ENCODE measurements at places on chromosomes 16 and 17.
A peak's percentile ranks its signal among the peaks of the same experiment; 100 is the strongest.

DNA sequence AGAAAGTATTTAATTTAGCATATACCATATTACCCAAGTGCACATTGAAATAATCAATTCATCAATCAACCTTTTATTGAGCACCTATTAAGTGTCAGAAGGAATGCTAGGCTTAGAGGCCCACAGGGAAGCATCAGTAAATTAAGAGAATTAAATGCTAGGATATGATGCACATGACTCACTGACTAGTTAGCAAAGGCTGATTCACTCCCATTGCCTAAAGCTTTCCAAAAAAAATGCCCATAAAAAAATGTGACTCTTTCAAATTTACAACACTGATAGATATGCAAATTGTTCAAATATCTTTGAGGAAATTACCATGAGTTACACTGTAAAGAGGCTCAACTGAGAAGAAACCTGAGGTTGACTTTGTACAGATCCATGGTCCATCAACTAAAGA lies 883.3 kb downstream of the CDH11 start:
- DNase-seq = no peak

DNA sequence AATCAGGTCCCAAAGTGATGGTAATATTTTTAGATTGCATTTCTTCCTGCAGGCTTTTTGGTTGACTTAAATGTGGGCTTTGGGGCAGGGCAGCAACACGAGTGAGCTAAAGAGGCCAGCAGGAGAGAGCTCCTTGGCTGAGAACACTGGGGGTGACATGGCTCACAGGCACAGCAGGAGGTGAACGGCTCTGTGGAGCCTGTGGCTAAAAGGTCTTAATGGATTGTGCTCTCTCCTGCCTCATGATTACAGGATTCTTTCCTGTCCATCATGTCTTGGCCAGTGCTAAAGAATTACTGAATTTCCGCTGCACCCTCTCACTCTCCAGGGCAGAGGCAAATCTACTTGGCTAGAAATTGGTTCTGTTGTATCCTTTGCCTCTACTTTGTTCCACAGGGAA lies 366.6 kb downstream of the HS3ST4 start:
- no peak for DNase-seq

DNA sequence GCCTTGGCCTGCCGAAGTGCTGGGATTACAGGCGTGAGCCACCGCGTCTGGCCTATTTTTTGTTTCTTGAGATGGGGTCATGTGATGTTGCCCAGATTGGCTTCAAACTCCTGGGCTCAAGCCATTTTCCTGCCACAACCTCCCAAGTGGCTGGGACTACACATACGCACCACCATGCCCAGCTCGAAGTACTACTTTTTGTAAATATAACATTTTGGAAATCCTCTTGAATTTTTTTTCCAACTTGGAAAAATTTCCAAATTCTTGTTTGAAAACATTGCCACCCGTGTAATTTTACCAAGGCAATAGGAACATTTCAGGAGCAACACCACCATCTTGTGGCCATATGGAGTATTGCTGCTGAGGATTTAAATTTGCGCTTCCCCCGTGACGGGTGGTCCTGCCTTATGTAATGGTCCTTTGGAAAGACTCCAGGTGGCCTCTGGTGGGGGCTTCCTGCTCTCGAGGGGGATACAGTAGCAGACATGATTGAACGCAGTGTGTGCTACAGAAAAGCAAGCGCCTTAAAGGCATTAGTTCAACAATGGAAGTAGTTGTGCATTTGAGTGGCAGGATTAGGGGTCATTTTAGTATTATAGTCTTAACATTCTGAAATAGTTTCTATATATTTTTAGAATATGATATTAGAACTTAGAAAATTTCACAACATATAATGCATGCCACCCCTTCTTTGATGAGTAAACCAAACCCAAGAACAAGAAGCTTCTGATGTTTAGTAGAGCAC lies 8.0 kb downstream of the FLYWCH1 start:
- peak; percentile 12 for DNase-seq

DNA sequence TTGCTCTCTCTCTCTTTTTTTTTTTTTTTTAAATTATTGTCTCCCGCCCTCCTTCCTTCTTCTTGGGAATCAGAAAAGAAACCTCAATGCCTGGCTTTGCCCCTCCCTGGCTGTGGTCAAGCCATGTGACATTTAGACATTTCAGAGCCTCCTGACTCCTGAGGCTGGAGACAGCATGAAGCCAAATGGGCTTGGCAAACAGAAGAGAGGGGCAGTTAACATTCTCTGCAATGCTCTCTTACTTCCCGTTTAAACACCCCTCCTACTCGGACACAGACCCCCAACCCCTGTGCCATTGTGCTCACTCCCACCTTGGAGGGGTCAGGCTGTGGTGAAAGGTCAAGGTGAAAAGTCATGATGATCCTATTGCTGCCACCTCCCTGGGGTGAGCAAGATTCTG lies 14.7 kb upstream of the MEOX1 start:
- no peak for DNase-seq

DNA sequence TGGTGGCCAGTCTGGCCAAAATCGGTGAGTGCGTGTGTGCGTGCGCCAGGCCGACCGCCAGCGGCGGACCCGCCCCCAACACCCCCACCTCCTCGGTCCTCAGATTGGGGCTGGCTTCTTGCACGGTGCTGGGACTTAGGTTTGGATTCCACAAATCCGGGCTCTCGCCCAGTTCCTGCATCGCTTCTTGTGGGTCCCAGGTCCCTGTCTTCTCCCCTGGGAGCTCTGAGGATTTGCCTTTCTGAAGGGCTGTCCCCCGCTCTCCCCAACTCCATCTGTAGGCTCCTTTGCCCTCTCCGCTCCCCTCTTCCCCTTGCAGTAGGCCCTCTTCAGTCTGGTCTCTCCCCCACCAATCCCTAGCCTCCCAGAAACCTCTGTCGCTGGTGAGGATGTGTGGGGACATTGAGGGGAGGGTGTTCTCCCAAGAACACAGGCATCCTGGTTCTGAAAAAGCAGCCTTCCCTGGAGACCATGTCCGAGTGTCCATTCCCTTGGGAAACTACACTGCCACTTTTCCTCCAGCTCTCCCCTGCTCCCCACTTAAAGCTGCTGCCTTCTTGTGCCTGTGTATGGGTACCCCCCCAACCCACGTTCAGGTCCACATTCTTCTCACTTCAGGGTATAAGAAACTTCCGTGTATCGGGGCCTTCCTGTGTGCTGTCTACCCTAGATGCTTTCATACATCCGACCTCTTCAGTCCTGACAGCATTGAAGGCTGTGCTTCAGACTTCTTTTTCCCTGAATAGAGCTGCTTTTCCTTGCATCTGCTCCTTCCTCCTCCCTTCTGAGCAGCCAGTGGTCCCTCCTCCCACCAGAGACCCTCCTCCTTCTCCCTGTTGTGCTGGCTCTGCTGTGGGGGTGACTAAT lies 632 bp downstream of the SLC9A5 start:
- DNase-seq = no peak

DNA sequence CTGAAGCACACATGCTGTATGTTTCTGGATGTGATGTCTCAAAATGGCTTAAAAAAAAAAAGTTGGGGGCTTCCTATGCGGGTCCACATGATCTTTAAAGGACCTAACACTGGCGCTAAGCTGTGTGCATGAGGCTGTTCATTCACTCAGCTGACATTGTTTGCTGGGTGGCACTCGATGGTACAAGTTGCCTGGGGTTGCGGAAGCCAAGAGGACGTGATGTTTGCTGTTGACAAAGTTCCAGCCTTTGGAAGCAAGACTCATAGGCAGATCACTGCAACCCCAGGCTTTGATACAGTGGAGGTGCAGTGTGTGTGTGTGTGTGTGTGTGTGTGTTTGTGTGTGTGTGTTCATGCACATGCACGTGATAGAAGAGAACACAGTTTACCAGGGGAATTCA lies 29.5 kb upstream of the DNAI2 start:
- DNase-seq = no peak

DNA sequence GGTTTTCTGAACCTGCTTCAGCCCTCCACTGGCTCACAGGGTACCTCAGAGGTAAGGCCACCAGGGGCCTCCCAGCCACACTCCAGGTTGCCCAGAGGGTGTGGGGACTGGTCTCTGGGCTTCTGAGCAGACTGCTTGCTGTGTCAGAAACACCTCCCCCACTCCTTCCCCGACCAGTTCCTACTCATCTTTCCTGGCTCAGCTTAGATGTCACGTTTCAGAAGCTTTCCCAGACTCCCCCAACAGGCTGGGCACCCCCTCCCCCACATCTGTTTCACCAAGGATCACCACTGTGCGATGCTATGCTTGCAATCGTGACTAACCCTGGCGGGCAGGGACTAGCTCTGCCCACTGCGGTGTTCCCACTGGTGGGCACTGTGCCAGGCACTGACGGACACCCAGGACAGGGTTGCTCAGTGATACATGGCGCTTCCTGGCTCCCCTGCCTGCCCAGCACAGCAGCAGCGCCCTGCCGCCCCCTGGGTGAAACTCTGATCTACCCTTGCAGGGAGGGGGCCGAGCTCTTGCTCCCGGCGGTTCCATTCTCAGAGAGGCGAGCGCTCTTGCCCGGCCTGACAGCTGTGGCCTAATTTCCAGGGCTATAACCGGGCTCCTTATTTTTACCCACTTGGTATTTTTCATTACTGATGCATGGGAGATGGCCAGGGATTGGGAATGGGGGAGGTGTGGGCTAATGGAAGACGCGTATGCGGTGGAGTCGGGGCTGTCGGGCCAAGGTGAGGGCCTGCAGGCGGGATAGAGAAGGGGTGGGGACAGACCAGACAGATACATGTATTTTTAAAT lies 29.4 kb upstream of the MTSS2 start:
- no peak for DNase-seq

DNA sequence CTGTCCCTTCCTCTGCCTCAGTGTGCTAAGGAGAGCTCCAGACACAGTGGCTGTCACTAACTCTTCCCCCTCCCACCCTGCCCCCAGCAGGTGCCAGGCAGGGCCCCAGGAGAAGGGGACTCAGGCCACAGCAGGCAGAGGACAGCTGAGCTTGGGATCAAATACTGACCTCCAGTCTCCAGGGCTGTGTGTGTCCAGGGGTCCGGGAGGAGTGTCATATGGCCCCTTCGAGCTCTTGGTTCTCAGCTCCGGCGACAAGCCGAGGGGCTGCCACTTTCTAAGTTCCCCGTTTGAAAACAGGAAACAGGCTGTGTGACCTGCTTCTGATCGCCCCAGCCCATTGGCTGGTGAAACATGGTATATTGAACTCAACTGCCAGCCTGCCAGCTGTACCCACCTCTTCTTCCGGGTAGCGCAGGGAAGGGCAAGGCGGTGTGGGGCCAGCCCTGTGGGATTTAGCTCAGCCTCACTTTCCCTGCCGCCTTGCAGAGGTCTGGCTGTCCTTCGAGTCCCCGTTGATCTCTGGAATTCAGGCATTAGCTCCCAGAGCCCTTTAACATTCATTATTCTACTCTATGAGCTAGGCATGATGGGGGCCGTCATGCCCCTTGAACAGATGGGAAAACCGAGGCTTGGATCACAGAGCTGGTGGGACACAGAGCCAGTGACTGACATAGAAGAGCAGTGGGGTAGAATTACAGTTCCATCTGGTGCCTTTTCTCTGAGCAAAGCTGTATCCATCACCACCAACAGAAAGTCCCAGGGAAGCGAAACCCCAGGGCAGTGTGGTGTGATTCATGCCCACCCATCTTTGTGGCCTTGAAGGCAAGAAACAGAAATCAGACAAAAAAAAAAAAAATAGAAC lies at the start of gene SNX20:
TSS of gene SNX20 (minus strand) at position 292 of the 865 bp plus-strand sequence. CDS start 3,786 bp downstream, outside the sequence.
- no peak for DNase-seq

DNA sequence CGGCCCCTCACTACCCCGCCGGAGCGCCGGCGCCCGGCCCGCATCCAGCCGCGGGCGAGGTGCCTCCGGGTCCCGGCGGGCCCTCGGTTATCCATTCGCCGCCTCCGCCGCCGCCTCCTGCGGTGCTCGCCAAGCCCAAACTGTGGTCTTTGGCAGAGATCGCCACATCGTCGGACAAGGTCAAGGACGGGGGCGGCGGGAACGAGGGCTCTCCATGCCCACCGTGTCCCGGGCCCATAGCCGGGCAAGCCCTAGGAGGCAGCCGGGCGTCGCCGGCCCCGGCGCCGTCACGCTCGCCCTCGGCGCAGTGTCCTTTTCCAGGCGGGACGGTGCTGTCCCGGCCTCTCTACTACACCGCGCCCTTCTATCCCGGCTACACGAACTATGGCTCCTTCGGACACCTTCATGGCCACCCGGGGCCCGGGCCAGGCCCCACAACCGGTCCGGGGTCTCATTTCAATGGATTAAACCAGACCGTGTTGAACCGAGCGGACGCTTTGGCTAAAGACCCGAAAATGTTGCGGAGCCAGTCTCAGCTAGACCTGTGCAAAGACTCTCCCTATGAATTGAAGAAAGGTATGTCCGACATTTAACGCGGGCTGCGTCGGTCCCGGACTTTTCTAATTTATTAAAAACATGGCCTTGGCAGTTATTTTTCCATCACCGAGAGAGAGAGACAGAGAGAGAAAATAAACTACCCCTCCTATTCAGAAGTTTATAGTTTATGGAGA lies 2.8 kb downstream of the IRX5 start:
- DNase-seq = no peak

GRCh38 chr16:57976331-57976796 lies 5.4 kb upstream of the CNGB1 start:
- no peak for DNase-seq

- DNase-seq = no peak
Measured at GRCh38 chr16:70470927-70471341, 16.5 kb downstream of the FCSK start.

- no peak for DNase-seq
Measured at GRCh38 chr16:10738231-10739077, 5.2 kb upstream of the NUBP1 start.

- no peak for DNase-seq
Measured at GRCh38 chr17:1047177-1047878, 50.4 kb downstream of the TIMM22 start.

- DNase-seq = no peak
Measured at GRCh38 chr16:50083996-50084395, 18.2 kb downstream of the HEATR3 start.

- peak; percentile 65 for DNase-seq
Measured at GRCh38 chr16:53434377-53435065, at the start of gene RBL2. Gene RBL2 (plus strand): TSS chr16:53434471. CDS start chr16:53434557, 86 bp downstream.

- DNase-seq = no peak
Measured at GRCh38 chr17:17426184-17426583, 50.6 kb upstream of the MED9 start.

- DNase-seq = no peak
Measured at GRCh38 chr16:25494292-25494691, 197.5 kb upstream of the HS3ST4 start.

DNA sequence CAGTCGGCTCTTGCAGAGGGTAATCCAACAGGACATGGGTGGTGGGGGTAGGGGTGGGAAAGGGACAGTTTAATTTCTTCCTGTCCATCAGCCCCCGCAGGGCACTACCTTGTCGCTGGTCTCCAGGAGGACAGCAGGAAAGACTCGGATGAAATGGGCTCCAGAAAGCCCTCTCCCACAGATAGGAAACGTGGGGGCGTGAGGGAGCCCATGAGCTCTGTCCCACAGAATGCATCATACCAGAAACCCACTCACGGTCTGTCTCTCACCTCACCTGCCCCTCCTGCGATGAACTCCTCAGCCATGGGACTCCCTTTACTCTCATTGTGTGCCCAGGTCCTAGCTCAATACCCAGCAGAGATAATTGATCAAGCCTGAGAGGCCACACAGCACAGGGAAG lies 240.1 kb downstream of the GSG1L start:
- no peak for DNase-seq

All from stimulated activated CD4-positive, alpha-beta T cell treated with anti-CD3 and anti-CD28 coated beads, Interleukin-15, amount 100 ng/mL, for 1 hour (primary cell).